ENCODE measurements at places on chromosomes 6 and 20.
A peak's percentile ranks its signal among the peaks of the same experiment; 100 is the strongest.

GRCh38 chr20:12906361-12906760 is 102.4 kb upstream of the SPTLC3 start:
- DNase-seq, result no peak

DNA sequence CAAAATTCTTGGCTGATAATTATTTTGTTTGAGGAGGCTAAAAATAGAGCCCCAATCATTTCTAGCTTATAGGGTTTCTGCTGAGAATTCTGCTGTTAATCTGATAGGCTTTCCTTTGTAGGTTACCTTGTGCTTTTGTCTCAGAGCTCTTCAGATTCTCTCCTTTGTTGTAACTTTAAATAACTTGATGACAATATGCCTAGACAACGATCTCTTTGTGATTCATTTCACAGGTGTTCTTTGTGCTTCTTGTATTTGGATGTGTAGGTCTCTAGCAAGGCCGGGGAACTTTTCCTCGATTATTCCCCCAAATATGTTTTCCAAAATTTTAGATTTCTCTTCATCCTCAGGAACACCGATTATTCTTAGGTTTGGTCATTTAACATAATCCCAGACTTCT is 376.5 kb upstream of the MAN1A1 start:
- no peak for DNase-seq

DNA sequence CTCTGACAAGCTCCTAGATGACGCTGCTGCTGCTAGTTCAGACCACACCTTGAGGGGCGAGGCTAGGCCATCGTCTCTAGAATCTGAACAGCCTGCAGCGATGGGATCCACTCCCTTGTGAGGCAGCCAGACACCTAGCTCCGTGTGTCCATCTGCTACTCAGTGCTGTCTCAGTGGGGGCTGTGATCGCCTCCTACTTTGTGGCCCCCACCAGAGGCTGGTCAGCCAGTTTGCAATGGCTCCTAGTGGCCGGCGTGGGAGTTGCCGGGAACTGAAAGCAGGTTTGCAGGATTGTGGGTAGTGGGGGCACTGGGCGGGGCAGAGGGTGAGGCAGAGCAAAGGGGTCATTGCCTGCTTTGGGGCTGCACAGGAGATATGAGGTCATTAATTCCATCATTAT is 2.8 kb downstream of the CCN5 start:
- DNase-seq, result no peak

DNA sequence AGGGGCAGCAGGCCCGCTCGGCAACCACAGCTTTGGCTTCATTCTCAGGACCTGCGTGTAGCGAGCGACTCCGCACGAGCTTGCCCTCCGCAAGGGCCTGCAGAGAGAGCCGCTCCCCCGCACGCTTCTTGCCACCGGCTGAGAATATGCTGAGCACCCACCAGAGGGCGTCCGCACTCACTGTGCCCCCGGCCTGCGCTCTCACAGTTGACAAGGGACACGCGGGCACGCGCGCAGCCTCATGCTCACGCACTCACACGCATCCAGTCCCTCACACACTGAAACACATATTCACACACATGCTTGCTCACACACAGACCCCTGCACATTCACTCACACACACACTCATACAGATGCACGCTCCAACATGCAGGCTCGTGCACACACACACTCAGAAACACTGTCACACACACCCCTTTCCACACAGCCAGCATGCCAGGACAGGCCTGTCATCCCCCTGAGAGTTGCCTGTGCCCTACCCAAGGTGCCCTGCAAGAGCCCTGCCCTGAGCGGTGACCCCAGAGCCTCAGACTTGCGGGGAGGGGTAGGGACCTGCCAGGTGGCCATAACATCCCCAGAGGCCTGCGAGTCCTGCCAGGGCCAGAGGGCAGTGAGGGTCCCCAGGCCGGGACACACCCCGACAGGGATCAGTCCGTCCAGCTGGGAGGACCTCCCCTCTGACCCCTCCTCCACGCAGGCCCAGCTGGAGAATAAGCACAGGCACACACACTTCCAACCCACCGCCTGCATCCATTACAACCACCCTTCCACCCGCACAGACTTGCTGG is 174.1 kb downstream of the BMP7 start:
- DNase-seq, result no peak

DNA sequence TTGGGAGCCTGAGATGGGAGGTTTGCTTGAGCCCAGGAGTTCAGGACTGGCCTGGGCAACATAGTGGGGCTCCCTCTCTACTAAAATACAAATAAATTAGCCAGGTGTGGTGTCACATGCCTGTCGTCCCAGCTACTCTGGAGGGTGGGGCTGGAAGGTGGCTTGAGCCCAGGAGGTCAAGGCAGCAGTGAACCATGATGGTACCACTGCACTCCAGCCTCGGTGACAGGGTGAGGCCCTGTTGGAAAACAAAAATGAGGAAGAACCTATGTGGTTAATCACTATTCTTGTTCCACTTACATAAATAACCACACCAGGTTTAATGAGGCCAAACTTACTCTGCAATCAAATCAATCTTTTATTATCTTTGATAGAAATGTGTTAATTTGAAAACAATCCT is 5.4 kb downstream of the PPDPF start:
- DNase-seq, result no peak

- peak; percentile 35 for DNase-seq
These were observed 40.1 kb downstream of the TRAF3IP2 start for GRCh38 chr6:111565326-111566221.

DNA sequence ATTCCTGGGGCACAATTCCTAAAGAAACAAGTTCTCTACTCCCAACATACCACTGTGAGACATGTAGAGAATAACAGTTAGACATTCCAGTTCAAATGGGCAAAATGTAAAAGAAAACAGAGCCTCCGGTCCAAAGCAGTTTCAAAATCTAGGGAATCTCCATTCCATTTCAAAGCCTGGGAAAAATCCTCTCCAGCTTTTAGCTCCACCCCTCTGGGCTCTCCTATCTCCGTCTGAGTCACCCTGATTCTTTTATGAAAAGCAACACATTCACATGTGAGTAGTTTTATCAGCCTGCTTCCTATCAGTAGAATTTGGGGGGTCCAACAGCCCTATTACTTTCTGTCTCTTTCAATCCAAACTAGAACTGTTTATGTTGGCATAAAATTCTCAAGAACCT is 3.7 kb downstream of the CSNK2A1 start:
- no peak for DNase-seq

- no peak for DNase-seq
These were observed 156.8 kb downstream of the DLL1 start for GRCh38 chr6:170134031-170134470.

DNA sequence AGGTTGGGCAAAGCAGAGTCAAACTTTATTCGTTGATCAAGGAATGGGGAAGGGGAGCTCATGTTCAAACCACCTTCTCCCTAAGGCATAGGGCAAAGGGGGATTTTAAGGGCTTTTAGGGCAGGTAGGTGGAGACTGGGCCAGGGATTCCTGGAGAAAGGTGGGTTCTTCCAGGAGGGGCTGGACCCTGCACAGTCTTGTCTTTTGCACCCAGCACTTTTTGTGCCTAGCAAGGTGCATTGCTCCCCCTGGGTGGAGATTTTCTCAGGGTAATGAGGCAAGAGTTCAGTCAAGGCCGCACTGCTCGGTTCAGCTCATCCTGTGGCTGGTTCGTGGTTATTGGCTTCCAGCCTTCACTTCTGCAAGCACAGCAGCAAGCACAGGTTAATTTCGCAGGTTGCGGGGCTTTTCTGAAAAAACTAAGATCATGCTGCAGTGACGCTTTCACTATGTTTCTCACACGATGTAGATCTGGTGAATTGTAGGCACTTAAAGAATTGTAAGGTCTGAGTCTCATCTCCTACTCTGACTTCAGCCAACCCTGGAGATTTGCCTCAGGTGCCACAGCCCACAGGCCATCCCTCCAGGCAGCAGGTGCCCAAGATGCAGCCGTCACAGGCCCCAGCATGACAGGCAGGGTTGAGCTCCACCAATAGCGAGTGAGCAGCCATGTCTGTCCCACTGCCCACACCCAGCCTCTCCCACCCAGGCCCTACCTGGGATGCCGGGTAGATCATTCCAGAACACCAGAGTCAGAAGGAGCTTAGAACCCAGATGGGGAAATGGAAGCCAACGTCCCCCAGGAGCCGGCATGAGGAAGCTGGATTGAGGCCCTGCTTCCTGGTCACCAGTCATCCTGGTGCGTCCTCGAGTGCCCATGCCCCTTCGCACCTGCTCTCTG is 37.1 kb downstream of the SUN5 start:
- peak; percentile 15 for DNase-seq

- DNase-seq, result no peak
These were observed 69.7 kb downstream of the SAMD3 start for GRCh38 chr6:130152908-130153510.

- DNase-seq, result no peak
These were observed 112.3 kb upstream of the RPS6KA2 start for GRCh38 chr6:166739117-166739975.

GRCh38 chr6:129419324-129419723 is 290.7 kb downstream of the ARHGAP18 start:
- DNase-seq, result no peak

DNA sequence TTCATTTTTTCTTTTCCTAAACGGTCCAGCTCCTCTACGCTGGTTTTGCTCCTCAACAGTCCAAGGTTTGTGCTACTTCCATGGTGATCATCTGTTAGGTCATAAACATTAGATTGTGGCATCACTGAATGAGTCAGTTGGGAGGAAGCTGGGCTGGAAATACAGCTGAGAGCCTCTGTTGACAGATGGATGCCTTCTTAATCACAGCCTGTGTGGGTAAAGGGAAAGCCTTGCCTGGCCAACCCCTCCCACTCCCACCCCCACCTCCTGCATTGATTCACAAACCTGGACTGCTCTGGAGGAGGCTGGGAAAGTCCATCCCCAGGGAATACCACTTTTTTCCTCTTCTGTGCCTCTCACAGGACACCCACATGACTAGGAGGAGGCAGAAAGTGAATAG is 180.6 kb upstream of the CCN2 start:
- no peak for DNase-seq

GRCh38 chr20:50037123-50037522 is 54.3 kb downstream of the SNAI1 start:
- DNase-seq, result no peak

DNA sequence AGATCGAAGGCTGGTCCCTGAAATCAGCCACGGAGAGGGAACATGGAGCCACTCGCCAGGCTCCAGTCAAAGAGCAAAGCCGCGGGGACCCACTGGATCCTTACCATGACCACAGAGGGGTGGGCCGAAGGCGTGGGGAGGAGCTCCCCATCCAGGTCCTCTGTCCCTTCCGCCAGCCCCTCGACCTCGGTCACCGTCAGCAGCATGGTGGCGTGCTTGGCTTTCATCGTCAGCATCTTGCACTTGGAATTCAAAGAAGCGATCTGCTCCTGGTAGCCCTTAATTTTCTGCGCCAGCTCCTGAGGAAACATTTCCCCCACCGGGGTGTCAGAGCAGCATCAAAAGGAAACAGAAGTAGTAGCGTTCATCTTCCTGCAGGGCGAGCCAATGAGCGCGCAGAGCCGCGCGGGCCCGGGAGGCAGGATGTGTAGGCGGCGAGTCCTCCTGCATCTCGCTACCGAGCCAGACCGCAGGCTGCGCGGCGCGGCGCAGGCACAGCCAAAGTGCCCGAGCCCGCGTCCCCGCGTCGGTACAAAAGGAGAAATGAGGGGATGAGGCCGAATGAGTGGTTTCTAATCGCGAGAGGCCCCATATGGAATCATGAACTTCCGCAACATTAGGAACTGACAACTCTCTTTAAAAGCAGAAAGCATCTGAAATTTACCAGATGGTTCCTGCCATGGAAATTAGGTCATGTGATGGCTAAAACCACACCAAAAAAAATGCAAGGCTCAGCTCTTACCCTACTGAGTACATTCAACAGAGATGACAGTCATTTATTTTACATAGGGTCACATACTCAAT is 335.2 kb downstream of the SYNE1 start:
- peak; percentile 70 for DNase-seq

- DNase-seq, result no peak
These were observed 165.2 kb downstream of the DLL1 start for GRCh38 chr6:170125456-170126300.

DNA sequence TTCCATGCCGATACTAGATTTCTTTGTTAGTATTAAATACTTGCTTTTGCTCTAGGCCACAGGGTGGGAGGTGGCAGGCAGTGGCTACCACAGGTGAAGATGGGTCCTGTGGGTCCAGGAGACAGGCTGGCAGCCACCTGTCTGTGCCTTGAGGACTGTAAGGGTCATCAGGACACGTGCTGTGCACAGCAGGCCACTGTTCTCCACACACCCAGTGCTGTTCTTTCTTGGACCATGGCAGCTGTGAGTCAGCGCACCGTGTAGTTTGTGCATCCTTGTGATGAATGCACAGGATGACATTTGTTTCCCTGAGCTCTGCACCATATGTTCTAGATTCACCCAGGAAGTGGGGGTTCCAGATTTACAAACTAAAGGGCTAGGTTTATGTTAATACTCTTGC is 317.0 kb downstream of the ZFAND3 start:
- DNase-seq, result no peak

- no peak for DNase-seq
These were observed 11.9 kb downstream of the GPX5 start for GRCh38 chr6:28537509-28538140.

GRCh38 chr6:121771937-121772720 is 336.7 kb downstream of the GJA1 start:
- DNase-seq, result no peak

DNA sequence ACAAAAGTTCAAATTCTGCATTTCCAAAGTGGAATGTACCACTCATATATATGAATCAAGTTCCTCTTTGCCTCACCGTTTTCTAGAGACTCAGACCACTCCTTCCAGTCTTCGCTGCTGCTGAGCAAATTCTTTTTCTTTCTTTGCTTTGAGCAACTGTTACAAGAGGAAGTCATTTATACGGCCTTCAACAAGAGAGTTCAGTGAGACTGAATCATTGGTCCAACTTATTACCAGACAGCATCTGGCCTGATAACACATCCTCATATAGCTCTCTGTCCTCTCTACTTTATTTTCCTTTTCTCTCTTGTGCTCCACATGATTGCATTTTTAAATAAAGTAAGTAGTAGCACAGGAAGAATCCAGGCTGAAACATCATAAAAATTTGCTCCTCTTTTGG is 652.7 kb downstream of the PHF3 start:
- DNase-seq, result no peak

- no peak for DNase-seq
These were observed 4.0 kb upstream of the TUBB2B start for GRCh38 chr6:3231247-3232016.

DNA sequence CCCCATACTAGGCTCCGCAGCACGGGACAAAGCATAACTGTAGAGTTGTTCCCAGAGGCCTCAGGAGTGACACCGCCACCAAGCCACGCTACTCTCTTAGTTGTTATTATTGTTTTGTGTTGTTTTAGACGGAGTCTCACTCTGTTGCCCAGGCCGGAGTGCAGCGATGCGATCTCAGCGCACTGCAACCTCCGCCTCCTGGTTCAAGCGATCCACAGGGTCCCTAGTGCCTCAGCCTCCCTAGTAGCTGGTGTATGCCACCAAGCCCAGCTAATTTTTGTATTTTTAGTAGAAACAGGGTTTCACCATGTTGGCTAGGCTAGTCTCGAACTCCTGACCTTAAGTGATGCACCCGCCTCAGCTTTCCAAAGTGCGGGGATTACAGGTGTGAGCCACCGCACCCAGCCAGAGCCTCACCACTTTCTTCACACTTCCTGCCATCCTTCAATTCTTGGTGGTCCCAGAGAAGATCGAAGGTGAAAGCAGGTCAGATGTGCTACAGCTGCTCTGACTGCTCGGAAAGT is 11.8 kb downstream of the RPL7L1 start:
- no peak for DNase-seq

- DNase-seq, result no peak
These were observed 191.1 kb downstream of the TTLL2 start for GRCh38 chr6:167515873-167516507.
